Osteoblast (primary cell): ENCODE measurements at places on chromosomes 7 and 10. TPM values are rescaled to one million over a fixed set of nuclear protein-coding genes. Genes with fewer than 3 reads are reported as not detected.

MMP21 gene
- not detected in 2 replicates for total RNA-seq

SPDYE6 gene
- total RNA-seq = not detected in 2 replicates

- DNase-seq = no peak
These were observed 231.0 kb downstream of the DIP2C start for GRCh38 chr10:458421-458851.

DNA sequence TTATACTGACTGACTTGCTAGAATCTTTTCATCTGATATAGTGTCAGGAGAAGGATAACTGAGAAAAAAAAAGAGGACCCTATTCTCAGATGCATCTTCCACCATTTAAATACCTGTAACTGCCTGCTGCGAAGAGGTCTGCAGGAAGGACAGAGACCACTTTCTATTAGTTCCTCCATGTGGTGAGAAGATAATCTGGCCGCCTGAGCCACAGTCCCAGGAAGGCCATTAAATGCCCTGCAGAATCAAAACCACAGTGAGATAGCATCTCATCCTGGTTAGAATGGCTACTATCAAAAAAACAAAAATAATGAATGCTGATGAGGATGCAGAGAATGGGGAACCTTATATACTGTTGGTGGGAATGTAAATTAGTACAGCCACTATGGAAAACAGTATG lies 19.9 kb upstream of the IFIT1B start:
- no peak for DNase-seq

GRCh38 chr7:99195867-99196266 lies 12.0 kb downstream of the KPNA7 start:
- DNase-seq = no peak

- peak; percentile 58 for DNase-seq
These were observed 201.1 kb downstream of the LRRN3 start for GRCh38 chr7:111292026-111292470.

GRCh38 chr10:94000638-94001415 lies 7.1 kb downstream of the PLCE1 start:
- DNase-seq = no peak

- peak; percentile 56 for DNase-seq
These were observed 206.8 kb downstream of the CUX1 start for GRCh38 chr7:102024005-102024768.

- DNase-seq = peak; percentile 73
These were observed 13.1 kb upstream of the SP8 start for GRCh38 chr7:20799566-20800366.

DNA sequence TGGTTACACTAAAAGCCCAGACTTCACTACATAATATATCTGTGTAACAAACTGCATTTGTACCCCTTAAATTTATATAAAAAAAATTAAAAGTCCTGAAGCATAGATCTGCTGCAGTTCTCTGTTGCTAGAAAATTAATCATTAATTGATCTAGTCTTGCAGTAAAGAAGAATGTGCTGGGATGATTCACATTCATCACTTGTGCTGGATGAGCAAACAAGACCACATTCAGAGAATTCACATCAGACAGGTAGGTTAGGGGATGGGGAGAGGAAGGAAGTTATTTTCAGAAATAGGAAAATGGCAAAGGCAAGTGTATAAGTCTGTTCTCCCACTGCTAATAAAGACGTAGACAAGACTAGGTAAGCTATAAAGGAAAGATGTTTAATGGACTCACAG lies 1019.0 kb downstream of the KCNMA1 start:
- no peak for DNase-seq

DNA sequence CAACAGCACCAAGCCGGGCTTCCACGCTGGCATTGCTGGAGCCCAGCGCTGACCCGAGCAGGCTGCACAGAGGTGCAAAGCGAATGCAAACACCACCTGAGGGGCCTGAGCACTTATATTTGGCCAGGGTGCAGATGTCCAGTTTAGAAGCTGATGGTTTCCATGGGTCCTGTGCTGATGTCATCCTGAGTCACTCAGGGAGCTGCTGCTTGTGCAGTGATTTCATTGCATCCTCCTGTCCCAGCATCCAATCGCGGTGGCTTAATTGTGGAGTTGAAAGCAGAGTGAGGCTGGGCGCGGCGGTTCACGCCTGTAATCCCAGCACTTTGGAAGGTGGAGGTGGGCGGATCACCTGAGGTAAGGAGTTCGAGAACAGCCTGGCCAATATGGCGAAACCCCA lies 410.2 kb upstream of the KLF6 start:
- DNase-seq = no peak

GRCh38 chr7:134632937-134633540 lies 13.6 kb upstream of the BPGM start:
- DNase-seq = no peak

GRCh38 chr7:1890289-1891235 lies 220.5 kb downstream of the ELFN1 start:
- peak; percentile 76 for DNase-seq

GRCh38 chr10:17914169-17915045 lies 37.3 kb upstream of the SLC39A12 start:
- no peak for DNase-seq

GRCh38 chr10:72250666-72251065 lies 23.1 kb upstream of the DDIT4 start:
- DNase-seq = peak; percentile 92
